ENCODE measurements at places on chromosomes 5 and 9.

GRCh38 chr5:119745976-119746375 lies 116.6 kb downstream of the FAM170A start:
- DNase-seq, result no peak

- DNase-seq, result no peak
Observed at GRCh38 chr5:143586781-143587362, 183.4 kb upstream of the NR3C1 start.

DNA sequence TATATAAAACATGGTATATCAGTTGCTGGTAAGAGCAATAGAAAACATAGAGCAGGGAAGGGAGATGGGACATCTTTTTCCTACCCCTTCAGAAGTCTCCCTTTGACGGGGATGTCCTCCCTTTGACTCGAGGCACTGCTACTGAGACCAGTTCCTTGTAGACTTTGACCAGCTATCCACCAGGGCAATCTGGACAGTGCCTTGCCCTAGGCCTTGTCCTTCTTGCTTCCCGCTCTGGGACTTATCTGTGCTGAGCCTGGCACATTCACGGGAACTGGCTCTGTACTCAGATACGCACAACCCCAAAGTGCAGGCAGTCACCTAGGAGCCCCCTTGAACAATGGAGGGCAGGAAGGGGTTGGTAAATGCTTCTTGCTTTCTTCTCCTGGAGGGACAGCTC lies 116.6 kb upstream of the ANKH start:
- DNase-seq, result no peak

- DNase-seq, result no peak
Observed at GRCh38 chr9:105483618-105484017, 35.8 kb downstream of the FSD1L start.

DNA sequence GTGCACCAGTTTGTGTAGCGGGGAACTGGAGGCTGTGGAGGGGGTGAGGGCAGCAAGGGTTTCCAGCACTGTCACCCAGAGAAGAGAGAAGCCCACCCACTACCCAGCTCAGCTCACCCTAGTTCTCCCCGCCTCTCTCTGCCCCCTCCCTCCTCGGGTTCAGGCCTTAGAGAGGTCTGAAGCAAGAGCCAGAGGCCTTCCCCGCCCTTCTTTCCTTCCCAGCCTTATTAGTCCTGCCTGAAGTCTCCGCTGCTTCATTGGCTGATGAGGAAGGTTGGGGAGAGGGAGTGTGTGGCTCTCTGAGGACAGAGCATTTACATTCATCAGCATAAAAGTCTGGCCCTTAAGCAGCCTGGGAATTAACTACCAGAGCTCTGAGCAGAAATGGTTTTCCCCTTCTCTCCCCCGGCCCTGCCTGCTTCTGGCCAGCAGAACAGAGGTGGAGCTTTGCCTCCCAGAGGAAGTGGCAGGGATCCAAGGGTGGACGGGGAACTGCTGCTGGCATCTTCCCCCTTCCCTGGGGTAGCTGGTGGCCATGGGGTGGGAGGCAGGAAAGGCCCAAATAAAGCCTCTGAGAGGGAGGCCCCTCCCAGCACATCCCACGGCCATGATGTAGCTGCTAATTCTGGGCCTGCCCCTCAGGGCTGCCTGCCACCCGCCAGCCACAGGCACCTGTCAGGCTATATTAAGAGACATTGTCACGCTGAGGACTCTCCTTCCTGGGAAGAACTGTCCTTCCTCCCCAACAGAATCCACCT lies 4.1 kb downstream of the DNAJB5 start:
- DNase-seq, result peak; percentile 78

DNA sequence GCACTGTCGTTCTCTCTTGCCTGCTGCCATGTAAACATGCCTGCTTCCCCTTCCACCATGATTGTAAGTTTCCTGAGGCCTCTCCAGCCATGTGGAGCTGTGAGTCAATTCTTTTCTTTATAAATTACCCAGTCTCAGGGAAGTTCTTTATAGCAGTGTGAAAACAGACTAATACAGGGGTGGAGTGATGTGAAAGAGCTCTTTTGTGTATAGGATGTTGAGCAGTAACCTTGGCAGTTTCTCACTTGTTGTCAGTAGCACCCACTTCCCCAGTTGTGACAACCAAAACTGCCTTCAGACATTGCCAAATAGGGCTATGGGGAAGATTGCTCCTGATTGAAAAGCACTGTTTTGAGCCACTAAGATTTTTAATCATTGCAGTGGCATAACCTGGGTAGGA lies 552.2 kb upstream of the ZNF462 start:
- no peak for DNase-seq

DNA sequence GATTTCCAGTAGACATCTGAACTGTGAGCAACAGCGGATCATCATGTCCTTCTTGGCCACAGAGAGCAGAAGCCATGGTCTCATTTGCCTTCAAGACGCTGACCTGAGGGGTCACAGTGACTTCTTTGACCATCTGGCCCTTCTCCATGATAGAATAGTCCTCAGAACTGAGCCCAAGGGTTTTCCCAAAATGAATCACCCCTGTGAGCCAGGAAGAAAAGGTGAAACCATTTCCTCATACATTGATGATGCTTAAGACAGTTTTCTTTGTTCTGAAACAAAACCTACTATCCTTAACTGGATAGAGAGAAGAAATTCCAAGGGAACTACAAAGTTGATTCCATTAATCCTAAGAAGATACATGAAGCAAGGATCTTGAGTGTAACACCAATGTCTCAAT lies 503.9 kb downstream of the CTNND2 start:
- no peak for DNase-seq

DNA sequence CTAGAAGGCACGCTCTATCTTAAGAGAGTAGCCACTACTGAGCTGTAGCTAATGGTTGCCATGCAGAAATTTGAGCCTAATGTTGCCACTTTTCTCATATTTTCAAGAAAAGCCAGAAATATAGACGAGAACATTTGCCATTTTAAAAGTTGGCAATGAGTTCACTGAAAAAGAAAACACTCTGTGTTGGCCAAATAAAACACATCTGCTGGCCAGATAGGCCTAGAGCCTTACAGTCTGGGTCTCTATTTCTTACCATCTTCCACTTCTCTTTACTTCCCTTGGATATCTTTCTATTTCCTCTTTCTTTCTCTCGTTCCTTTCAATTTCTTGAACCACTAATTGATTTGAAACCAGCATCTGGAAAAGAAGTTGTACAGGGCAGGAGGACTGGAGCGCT lies 36.6 kb upstream of the VCAN start:
- no peak for DNase-seq

- peak; percentile 53 for DNase-seq
Observed at GRCh38 chr5:154520861-154521453, 42.9 kb upstream of the HAND1 start.

DNA sequence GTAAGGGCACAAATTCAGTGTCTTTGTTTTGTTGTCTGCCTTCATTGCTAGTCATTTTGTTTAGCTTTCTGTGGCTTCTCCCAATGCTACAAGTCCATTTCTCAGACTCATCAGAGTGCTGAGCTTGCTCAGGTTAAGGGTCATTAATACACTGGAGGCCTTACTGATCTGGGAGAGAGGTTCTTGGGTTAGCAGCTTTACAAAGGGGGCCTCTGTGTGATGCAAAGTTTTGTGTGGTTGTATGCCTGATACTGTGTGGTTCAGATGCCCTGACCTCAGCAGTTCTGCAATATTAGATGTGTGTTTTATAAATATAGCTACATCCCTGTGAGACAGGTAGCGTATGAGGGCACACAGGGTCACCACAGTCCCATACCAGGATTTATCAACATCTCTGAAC lies 34.8 kb upstream of the SMARCA2 start:
- no peak for DNase-seq

DNA sequence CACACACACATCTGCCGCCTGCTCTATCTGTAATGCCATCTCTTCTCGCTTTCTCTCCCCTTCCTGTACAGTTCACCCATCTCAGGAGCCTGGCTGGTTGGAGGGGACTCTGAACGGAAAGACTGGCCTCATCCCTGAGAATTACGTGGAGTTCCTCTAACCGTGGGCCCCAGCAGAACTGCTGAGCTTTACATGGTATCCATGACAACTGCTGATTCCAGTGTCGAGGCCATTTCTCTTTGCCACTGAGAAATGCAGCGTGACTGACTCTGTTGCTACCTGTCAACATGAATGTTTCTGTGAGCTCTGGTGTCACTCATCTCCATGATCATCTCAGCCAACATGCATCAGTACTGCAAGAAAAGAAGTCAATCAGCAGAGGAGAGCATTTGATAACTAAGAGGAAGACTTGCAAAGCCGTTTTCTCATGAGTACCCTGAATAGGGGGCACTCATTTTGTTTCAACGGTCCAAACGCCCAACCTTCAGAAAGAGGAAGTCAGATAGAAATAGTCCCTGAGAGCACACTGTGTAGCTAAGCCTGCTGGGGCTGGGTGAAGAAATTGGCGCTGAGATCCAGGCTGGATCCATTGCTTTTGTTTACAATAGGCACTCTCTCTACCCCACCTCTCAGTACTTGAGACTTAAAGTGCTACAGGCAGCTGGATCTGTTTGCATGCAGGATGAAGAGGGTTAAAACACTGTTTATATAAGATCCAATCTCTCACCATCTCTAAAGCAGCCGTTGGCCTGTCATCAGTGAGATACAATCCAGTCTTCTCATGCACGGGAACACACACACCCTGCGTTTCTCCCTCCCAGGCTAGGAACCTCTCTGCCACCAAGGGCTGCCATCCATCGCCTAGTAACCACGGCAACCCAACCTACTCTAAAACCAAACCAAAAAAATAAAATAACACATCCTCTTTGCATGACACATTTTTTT lies 180.9 kb downstream of the NR3C1 start:
- no peak for DNase-seq

DNA sequence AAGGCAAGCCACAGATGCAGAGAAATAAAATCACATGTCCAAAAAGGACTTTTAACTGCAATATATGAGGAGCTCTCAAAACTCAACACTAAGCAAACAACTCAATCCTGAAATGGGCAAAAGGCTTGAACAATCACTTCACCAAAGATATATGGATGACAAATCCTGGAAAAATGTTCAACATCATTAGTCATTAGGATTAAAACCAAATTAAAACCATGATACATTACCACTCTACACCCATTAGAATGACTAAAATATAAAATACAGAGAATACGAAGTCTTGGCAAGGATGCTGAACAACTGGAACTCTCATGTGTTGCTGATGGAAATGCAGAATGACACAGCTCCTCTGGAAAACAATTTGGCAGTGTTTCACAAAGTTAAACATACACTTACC lies 277.4 kb downstream of the TLE1 start:
- DNase-seq, result no peak

DNA sequence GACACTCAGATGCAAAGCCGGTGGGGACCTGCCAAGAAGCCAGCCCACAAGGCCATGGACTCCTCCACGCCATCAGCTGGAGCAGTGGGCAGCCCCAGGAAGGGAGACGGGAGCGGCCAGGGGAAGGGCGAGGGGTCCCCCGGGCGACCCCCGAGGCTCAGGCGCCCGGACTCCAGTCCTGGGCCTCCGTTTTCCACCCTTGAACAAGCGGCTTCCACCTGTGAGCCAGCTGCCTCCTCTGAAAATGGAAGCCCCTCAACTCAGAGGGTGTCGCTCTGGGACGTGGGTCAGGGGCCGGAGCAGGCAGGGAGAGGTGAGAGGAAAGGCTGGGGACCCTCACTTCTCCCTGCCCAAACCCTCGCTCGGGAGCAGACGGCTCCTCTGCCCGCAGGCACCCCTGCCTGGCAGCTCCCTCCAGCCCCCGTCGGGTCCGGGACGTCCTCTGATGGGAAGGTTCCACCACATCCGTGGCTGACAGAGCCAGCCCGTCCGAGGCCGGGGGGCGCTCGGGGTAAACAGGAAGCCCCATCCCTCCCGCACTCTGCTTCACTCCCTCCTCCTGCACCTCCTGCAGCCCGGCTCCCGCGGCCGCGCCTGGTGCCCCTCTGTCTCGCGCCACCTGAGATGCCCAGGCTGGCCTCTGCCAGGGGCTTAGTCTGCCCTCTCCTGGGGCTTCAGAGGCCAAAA lies 3.7 kb upstream of the EGFL7 start:
- DNase-seq, result no peak

GRCh38 chr5:107485184-107485583 lies 185.6 kb downstream of the EFNA5 start:
- DNase-seq, result no peak

DNA sequence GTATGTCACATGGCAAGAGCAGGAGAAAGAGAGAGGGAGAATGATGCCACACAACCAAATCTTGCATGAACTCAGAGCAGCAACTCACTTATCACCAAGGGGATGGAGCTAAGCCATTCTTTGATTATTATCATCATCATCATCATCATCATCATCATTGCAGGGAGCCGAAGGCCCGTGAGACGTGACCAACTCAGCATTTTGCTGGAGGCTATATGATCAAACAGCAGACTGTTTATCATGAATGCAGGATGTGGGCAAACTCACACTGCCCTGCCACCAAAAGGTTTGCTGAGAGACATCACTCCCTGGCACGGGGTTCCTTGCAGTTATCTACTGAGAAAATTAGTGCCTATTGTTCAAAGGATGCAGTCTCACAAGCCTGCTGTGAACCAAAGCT lies 8.6 kb upstream of the ZNF169 start:
- no peak for DNase-seq

DNA sequence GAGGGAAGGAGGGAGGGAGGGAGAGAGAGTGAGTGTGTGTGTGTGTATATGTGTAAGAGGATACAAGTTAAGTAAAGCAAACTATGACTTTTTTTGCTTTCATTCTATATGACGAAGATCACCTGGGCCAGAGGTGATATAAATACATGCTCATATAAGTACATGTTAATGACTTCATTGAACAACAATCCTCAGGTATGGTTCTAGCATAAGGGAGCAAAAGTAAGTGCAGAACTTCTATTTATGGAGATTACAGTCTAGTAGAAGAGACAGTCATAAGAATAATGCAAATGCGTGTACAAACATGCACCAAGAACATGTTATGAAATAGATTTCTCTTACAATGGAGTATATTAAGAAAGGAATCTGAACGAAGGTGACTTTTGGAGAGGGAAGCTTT lies 1804.0 kb downstream of the MAT2B start:
- DNase-seq, result no peak

- no peak for DNase-seq
Observed at GRCh38 chr5:29148581-29148980, 2044.9 kb upstream of the CDH6 start.

DNA sequence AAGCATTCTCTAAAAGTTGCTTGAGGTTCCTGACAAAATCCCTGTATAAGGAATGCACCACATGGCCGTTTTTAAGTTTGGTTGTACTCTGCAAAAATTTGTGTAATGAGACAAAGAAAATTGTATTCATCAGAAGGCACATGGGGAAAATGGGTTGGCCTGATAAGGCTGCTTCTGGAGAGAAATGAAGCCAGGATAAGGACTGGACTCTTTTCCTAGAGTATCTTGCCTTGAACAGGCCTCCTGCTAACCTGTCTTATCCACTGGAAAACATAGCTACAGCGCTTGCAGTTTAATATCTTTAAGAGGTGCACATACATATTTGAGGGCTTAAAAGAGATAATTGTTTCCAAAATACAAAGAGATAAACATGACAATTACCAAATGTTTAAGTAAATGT lies 41.4 kb upstream of the IFNK start:
- DNase-seq, result no peak

GRCh38 chr5:160961761-160962160 lies 109.8 kb upstream of the ATP10B start:
- DNase-seq, result no peak
